NCI-H2227 treated with DMSO at 0.1 percent for 48 hours (cell line): ENCODE measurements at places on chromosomes 16 and 17.

GRCh38 chr17:38676706-38677504, 2.1 kb upstream of the EPOP start:
- DNase-seq: peak; percentile 59

DNA sequence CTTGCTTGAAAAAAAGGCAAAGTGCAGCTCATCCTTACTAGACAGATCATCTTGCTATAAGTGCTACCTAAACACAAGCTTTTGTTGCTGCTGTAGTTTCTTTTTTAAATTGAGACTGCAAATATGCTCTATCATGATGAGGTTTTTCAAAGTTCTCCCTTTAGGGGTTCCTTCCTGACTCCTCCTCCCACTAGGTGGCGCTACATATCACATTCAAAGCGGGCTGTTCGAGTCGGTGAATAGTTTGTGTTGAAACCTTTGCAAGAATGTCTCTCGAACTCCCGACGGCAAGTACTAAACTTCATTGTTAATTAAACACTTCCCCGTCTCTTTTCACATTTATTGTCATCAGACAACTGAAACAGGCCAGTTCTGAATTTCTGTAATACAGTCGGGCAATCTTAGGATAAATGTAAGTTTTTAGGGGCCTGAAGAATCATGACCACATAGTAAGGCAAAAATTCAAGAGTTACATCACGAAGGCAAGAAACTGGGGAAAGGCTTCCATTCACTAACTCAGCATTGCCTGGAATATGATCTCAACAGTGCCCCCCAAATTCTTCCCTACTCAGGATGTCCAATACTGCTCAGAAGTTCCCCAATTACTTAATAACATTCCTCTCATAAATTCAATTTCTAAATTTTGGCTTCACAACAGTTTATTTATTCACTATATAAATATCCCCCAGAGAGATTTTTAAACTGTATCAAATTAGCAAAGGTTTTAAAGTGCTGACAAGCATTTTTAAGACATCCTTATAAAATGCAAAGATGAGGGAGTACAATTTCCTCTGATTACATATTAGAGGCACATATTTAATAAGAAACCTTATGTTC, 6.7 kb downstream of the HS3ST3A1 start:
- peak; percentile 23 for DNase-seq

- no peak for DNase-seq
Observed at GRCh38 chr16:52450916-52451315, 96.0 kb downstream of the TOX3 start.

DNA sequence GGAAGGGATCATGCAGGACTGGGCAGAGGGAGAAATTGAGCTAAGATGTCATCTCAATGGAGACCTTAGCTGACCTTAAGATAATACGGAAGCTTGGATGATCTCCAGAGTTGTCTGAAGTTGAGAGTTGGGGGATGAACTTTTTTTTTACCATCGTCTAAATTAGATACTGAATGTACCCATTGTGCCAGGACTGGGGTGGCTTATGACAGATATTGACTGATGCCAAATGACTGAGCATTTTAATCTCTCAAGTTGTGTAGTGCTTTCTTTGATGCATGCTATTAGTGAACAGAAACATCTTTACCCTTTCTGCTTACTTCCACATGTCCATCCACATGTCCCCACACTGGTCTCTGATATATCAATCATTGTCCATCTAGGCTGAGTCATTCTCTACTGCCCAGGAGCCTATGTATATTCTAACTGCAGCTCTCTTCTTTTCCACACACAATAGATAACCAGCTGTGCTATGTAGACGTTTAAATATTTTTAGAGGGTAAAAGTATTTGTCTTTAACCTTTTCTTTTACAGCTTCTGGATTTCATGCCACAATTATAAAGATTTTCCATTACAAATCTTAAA, 60.2 kb upstream of the ZKSCAN2 start:
- DNase-seq: no peak
